ENCODE measurements at places on chromosomes 5 and 9. TPM values are rescaled to one million over a fixed set of nuclear protein-coding genes. Genes with fewer than 3 reads are reported as not detected.
A peak's percentile ranks its signal among the peaks of the same experiment; 100 is the strongest.

IL5 gene
- total RNA-seq, result not detected

ARSI gene
- 2.1 TPM for total RNA-seq

NMRK1 gene
- 7.0 TPM for total RNA-seq

GPX3 gene
- total RNA-seq, result 53.1 TPM

ZNF354C gene
- total RNA-seq, result 10.5 TPM

FOXD4L3 gene
- not detected for total RNA-seq

RAB24 gene
- total RNA-seq, result 104 TPM

DNAI1 gene
- total RNA-seq, result not detected

SCGB3A1 gene
- total RNA-seq, result not detected

SGCD gene
- total RNA-seq, result 11.7 TPM

GOLM1 gene
- total RNA-seq, result 72.0 TPM

BTNL8 gene
- not detected for total RNA-seq

N4BP3 gene
- total RNA-seq, result 0.18 TPM

FOXI1 gene
- total RNA-seq, result not detected

NR6A1 gene
- total RNA-seq, result 1.2 TPM

ZNF658 gene
- 2.2 TPM for total RNA-seq

RASEF gene
- 0.41 TPM for total RNA-seq

GFPT2 gene
- 54.4 TPM for total RNA-seq

GRK6 gene
- total RNA-seq, result 15.7 TPM

TAF11L5 gene
- not detected for total RNA-seq

SPINK7 gene
- not detected for total RNA-seq

CYLC2 gene
- total RNA-seq, result not detected

CDX1 gene
- 0.65 TPM for total RNA-seq

IRGM gene
- total RNA-seq, result 0.09 TPM

- peak; percentile 20 for DNase-seq
Measured at GRCh38 chr5:88269222-88269771, 652 bp upstream of the TMEM161B start.

GRCh38 chr9:135045264-135045927 lies 42.1 kb upstream of the OLFM1 start:
- no peak for DNase-seq

DNA sequence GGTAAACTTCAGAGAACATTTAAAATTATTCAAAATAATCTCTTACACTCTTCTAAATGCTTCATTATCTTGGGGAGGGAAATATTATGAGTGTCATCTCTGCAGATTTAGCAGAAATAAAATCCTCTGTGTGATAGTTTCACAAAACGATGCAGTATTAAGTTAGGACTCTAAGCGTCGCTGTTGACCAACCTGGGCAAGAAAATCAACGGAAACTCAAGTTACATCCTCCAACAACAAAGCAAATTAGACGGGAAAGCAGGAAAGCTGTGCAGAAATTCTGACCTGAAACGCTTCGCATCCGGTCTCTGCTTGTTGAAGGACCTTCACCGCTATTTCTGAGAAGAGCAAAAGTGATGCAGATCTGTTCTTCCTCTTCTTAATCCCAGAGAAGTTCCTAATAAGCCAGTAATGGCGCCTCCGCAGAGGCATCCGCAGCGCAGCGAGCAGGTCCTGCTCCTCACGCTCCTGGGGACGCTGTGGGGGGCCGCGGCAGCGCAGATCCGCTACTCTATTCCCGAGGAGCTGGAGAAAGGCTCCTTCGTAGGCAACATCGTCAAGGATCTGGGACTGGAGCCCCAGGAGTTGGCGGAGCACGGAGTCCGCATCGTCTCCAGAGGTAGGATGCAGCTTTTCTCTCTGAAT lies at the start of gene PCDHGA6:
Gene PCDHGA6, plus strand, starts transcription at position 219 of the 645 bp plus-strand sequence. Its CDS starts 193 bp downstream, at position 412.
- DNase-seq, result peak; percentile 53

- peak; percentile 2 for DNase-seq
Measured at GRCh38 chr9:79809316-79809876, 237.6 kb downstream of the TLE4 start.

DNA sequence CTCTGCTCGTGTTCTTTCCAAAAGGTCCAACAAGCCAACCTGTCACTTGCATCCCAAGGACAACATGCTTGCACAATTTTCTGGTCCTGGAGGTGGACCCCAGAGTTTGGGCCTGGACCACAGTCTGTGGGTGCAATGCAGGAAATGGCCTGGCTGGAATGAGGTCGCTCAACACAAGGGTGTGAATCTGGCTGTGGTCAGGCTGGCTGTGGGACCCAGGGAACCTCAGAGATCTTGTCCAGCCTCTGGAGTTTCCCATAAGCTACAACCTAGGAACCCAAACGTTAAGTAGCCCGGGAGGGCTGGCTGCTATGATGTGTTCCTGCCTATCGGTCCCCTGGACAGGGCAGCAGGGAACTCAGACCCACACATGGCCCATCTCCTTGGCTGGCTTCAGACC lies 15.4 kb downstream of the TBC1D9B start:
- no peak for DNase-seq

GRCh38 chr5:17216176-17216973 lies 1.1 kb upstream of the BASP1 start:
- peak; percentile 86 for DNase-seq

DNA sequence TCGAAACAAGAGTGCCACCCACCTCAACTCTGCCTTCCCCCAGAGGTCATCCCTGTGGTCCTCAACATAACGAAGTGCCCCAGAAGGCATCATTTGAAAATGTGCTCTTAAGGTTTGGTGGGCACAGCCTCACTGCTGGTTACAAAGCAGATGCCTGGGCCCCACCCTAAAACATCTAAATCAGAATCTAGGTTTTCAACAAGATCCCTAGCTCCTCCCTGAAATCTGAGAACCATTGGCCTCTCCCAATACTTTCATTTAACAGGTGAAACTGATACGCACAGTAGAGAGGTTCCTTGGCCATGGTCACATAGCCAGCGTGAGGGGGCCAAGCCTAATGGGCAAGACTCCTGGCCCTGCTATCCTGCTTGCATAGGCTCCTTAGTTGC lies 376.2 kb upstream of the CLINT1 start:
- no peak for DNase-seq

DNA sequence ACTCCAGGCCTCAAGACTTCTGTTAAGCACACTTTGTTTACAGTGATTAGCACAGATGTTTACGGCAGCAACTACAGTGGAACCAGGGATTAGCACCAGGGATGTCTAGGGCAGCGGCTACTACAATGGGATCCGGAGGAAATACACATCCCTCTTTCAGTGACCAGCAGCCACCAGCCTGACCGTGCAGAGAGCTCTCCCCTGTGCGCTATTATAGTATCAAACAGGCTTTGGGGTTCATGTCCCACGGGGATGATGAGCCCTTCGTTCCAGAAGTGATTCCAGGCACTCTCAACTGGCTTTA lies 21.5 kb downstream of the GFPT2 start:
- DNase-seq, result no peak

DNA sequence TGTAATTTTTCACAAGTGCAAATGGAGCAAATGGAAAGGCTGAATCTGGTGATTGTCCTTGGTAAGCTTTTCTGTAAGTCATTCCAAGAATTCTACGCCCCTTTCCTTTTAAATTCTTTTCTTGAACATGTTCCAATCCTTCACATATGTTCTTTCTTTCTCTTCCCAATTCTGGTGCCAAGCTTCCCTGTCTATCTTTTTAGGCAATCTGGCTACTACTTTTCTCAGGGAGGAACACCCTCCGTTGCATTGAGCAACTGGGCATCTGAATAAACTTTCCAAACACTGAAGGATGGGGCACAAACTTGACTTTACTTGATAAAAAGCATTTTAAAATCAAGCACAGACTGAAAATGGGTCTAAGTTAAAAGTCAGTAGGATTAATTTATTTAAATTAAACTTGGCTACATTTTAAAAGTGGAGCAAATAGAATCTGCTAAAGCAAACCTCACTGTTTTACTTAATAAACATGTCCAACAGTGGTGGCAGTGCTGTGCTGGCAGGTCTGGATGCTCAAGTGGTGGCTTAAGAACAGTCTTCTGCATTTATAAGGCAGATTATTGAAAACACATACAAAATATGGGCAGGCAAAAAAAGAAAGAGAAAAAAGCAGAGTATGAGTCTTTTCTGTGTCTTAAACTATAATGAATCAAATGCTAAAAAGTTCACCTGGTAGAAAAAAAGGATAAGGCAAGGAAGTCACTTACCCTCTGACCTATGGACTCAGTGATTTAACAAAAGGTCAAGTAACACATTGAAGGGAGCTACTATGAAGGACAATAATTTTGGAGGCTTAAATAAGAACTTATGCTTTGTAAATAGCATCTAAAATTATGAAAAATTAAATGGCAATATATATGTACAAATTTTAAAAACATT lies 5.4 kb downstream of the ELL2 start:
- DNase-seq, result peak; percentile 85

GRCh38 chr5:23466401-23466912 lies 41.0 kb upstream of the PRDM9 start:
- DNase-seq, result no peak

GRCh38 chr5:142486581-142486980 lies 161.8 kb upstream of the SPRY4 start:
- peak; percentile 80 for DNase-seq

DNA sequence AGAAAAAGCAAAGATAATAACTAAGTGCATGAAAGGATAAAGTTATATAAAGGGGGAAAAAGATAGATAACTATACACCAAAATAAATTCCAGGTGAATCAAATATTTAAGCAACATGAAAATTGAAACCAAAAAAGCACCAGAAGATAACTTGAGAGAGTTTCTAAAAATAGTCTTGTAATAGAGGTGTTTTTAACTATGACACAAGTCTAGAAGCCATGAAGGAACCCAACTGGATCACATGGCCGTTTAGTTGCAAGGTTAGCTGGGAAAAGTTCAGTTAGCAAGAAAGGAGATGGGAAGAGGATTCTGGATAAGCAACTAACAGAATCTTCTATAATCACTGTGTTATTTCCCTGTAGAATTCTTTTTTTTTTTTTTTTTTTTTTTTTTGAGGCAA lies 9.2 kb upstream of the RASA1 start:
- no peak for DNase-seq

GRCh38 chr5:76716456-76717157 lies 681 bp downstream of the F2R start:
- peak; percentile 16 for DNase-seq

DNA sequence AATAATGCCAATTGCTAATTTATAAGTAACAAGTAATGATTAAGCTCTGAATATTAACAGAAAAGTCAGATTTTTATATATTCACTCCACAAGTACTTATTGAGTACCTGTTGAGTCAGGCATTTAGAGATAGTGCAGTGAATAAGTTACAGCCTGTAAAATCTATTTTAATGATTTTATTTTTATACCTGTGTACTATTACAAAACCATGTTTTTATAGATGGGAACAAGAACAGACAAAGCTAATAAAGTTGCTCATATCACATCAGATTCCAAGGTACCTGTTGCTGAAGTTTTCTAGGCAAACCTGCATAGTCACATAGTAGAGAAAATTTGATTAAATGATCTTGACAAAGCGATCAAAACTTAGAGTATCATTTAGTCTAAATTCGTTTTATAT lies 623.7 kb downstream of the EFNA5 start:
- DNase-seq, result no peak

GRCh38 chr9:92175441-92175840 lies 60.2 kb upstream of the SPTLC1 start:
- DNase-seq, result no peak

GRCh38 chr5:94748212-94748611 lies 129.7 kb downstream of the SLF1 start:
- DNase-seq, result no peak

- DNase-seq, result no peak
Measured at GRCh38 chr9:123359106-123359505, 3.1 kb downstream of the CRB2 start.

DNA sequence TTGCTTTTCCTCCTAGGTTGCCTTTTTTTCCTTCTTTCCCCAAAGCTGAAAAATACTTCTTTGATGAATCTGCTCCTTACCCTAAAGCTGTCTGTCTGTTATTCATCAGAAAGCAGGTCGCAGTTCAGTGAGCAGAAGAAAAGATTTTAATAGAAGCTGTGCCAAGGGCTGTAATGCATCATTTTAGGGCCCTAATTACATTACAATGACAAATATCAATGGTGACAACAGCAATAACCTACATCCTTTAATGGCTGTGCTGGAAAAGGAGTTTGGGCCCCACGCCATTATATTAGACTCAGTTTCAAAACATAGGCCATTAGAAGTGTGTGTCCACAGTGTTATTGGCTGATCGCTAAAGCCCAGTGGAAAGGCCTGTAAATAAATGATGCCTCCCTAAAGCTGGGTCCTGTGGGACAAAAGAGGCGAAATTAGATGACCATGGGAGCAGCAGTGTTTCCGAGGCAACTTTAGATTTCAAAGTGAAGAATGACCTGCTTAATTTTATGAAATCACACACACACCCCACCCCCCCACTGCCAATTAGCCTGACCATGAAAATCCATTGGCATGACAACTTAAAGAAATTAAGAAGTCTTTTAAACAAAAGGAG lies 38.4 kb downstream of the TLE4 start:
- no peak for DNase-seq

GRCh38 chr9:105341434-105342146 lies 97.1 kb downstream of the SLC44A1 start:
- DNase-seq, result peak; percentile 66

- no peak for DNase-seq
Measured at GRCh38 chr5:108079753-108080152, 302.1 kb downstream of the FBXL17 start.

DNA sequence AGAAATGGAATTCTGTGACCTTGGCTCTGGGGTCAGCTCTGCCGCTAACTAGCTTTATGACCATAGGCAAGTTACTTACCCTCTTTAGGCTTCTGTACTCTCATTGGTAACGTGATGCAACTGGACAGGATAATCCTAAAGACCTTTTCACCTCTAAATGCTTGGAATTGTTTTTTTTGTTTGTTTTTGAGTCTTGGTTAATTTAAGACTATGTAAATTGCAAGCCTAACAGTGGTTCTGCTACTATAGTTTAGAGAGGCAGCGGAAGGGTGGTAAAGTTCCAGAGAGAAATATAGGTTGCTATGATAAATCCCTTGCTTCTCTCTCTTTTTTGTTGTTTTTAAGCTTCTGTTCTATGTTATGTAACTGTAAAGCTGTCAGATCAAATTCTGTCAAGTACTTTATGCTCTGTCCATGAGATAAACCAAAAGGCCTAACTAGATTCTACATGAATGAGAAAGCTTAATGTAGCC lies 17.6 kb downstream of the FAM169A start:
- DNase-seq, result no peak

DNA sequence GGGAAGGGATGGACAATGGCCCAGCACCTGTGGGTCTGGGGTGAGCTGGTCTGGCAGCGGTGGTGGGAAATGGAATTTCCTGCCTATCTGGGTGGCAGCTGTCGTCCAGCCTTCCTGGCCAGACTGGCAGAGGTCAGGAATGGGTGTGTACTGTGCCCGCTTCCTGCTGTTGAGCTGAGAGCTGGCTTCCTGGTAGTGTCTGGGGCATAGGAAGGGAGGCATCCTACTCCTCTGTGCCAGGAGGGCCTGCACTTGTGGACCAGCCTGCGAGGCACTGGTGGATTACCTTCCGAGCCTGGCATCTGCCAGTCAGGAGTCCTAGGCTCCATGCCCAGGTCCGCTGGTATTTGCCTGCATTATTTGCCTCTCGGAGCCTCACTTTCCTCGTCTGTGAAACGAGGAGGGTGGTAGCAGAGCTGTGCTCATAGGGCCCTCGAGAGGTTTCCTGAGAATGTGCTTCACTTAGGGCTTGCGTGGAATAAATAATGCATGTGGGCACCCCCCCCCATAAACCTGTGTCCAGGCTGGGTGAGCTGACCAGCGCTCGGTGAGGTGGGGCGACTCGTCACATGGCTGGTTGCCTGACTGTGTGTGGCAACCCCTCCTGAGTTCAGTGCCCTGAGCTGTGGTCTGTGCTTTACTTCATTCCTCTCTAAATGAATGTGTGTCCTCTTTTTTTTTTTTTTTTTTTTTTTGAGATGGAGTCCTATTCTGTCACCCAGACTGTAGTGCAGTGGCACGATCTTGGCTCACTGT lies 47.7 kb downstream of the HMCN2 start:
- DNase-seq, result no peak
